Right lung (tissue), 10 donors: ENCODE measurements at places on chromosomes 6 and 20. TPM values are rescaled to one million over a fixed set of nuclear protein-coding genes. Genes with fewer than 3 reads are reported as not detected.

MRPS26 gene
- 70.1 TPM for polyA plus RNA-seq

PGM3 gene
- 73.0 TPM for polyA plus RNA-seq

PPP1R3D gene
- polyA plus RNA-seq, result 5.2 TPM

NFATC2 gene
- polyA plus RNA-seq, result 5.8 TPM

PLCB4 gene
- 14.8 TPM for polyA plus RNA-seq

RNF114 gene
- polyA plus RNA-seq, result 70.2 TPM

BHLHE23 gene
- not detected for polyA plus RNA-seq

DEFB124 gene
- 0.26 TPM for polyA plus RNA-seq

TMEM151B gene
- polyA plus RNA-seq, result 0.94 TPM

NR2E1 gene
- polyA plus RNA-seq, result 0.07 TPM

RNF39 gene
- 0.95 TPM for polyA plus RNA-seq

EMILIN3 gene
- polyA plus RNA-seq, result 2.0 TPM

CALHM6 gene
- 5.5 TPM for polyA plus RNA-seq

GPX5 gene
- polyA plus RNA-seq, result 0.34 TPM

DNA sequence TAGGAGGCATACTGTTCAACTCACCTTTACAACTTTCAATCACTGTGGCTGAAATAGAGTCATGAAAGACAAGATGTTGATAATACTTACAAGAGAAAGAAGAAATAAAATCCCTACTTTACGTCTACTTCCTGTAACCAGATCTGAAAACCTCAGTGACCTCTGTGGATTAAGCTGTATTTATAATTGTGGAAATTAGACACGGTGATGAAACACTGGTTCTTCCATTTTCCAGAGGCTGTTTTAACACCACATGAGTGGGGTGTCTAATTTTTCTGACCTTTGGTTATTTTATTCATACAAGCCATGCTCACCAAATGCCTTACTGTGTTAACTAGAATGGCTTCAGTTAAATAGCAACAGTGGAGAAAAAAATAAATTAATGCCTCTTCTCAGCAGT is 58.5 kb upstream of the HIVEP1 start:
- no peak for DNase-seq

GRCh38 chr6:163356324-163356723 is 58.2 kb upstream of the QKI start:
- no peak for DNase-seq

DNA sequence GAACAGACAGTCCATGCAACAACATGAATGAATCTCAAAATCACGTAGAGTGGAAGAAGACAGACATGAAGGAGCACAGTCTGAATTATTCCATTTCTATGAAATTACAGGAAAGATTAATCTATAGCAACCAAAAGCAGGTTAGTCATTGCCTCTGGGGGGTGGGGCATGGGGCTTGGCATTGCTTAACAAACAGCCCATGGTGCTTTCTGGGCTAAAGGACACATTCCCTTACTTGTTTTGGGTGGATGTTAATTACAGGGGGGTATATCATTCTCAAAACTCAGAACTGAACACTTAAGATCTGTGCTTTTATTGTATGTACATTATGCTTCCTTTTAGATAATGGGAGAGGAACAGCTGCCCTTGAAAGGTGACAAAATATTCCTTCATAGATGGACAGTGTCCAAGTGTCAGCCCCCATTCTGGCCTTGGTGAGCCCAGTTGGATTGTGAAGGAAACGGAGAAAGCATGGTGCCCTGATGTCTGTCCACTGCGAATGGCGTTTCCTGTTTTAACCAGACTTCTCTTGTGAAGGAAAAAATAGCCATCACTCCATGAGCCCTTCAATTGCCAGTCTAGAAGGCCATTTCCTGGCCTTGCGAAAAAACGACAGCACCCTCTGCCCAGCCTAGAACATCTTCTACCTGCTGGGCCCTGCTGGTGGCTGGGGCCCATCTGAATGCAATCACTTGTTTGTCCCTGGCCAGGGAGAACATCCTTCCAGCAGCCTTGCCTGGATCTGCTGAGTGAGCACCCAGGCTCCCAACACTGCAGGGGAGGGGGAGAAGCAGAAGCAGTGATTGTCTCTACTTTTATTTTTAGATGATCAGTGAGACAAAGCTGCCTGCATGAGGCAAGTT is 179.7 kb downstream of the BCAS1 start:
- DNase-seq, result no peak

GRCh38 chr6:115203381-115203780 is 857.3 kb downstream of the FRK start:
- DNase-seq, result no peak

- DNase-seq, result no peak
These were observed 5.7 kb downstream of the MAP3K7 start for GRCh38 chr6:90581146-90581545.

- no peak for DNase-seq
These were observed 10.4 kb upstream of the BPI start for GRCh38 chr20:38293491-38294065.

DNA sequence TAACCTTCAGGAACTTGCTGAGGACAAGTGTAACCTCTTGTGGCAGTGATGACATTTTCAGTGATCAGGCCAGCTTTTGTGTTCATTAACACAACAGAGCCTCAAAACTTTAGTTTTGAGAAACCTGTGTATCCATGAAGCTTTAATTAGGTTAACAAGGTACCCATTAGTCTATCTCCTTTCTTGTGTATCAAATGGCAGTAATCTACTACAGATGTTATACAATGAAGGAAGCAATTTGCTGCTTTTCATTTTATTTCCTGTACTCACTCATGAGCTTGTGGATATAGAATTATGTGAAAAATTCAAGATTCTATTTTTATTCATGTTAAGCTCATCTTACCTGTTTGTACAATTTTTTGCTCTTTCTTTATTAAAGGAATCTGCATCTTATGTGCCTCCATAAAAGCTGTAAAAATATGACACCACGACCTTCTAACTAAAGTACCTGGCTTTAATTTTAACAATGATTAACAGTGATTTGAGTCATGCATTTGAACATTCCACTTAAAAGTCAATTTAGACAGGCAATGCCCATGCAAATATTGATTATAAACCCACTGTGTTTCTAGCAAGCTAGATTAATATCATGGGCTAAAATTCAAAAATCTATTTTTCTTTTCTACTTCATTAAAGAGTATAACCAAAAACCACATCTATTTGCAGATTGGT is 897.3 kb downstream of the KIF16B start:
- DNase-seq, result no peak

- DNase-seq, result no peak
These were observed 18.9 kb downstream of the IFNGR1 start for GRCh38 chr6:137200288-137200687.

- no peak for DNase-seq
These were observed 252.2 kb downstream of the ADGB start for GRCh38 chr6:146850981-146851380.

DNA sequence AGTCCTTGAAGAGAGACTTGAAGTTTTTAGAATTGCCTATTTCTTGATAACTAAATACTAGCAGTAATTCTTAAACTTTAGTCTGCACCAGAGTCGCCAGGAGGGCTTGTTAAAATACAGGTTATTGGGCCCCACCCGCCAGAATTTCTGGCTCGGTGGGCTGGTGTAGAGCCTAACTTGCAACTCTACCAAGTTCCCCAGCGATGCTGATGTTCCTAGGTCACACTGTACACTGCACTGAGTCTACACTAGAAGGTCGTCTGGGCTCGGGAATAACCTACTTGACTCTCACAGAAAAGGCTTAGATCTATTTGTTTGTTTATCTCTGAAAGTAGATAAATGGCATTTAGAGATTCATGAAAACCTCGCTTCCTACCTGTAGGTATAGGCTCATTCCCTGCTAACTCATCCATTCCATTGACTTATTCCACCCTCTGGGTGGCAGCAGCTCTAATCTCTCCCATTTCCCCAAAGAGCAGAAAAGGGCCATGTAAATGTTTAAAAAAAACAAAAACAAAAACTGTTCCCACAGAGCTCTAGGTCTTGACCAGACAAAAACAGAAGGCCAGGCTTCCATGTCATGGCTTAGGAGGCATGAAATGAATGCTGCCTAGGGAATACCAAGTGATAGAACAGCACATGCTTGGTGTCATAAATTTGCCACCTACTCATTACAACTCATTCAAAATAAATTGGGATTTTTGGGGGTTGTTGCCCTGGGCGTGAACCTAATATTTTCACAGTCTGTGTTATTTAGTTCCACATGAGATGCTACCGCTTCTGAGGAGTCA is 292.1 kb downstream of the ADGB start:
- no peak for DNase-seq

- DNase-seq, result peak; percentile 56
These were observed 41.8 kb downstream of the BMP7 start for GRCh38 chr20:57224641-57225138.

DNA sequence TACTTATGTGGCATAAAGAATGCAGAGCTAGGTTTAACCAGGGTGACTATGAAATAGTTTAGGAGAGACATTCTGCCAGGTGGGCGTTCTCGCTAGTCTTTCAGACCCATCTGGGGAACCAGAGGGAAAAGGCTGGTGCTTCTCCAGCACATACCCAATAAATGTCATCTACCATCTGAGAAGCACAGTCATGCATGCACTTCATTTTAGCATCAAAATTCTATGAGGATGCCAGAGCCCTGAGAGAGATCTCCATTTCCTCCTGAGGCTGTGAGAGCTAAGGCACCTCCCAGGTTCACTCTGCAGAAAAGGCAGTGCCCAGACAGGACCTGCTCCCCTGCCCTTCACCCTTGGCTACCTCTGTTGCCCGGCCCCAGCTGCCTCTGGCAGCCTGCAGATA is 231.7 kb upstream of the PRND start:
- DNase-seq, result no peak

GRCh38 chr6:158694913-158695312 is 45.1 kb downstream of the SYTL3 start:
- no peak for DNase-seq

DNA sequence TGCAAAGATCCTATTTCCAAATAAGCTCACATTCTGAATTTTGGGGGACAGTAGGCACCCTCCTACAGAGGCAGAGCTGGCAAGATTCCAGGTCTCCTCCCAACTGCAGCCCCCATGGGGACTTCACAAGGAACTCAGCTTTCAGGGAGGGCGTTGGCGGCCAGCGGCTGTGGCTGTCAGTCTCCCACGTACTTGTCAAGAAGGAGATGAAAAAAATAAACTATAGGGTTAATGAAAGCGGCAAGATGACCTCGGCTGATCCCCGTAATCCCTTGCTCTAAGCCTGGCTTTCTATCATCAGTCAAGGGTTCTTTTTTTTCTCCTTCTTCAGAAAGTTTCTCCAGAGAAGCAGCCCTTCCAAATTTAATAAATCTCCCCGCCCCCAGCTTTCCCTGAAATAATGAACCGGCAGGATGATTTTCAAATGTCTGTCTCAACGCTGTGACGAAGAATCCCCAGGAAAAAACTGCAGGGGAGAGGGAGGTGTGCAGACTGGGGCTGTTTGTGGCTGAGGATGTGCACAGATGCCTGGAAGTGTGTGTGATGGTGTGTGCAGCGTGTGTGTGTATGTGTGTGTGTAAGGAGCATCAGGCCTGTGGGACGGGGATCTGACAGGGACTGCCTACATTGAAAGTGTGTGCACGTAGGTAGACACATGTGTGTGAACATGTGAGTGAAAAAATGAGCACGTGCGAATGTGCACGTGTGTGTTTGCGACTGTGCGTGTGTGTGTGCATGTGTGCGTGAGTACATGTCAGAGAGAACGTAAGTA is 78.7 kb downstream of the SLC2A10 start:
- DNase-seq, result no peak

GRCh38 chr6:39824030-39824926 is 32.1 kb downstream of the DAAM2 start:
- no peak for DNase-seq

DNA sequence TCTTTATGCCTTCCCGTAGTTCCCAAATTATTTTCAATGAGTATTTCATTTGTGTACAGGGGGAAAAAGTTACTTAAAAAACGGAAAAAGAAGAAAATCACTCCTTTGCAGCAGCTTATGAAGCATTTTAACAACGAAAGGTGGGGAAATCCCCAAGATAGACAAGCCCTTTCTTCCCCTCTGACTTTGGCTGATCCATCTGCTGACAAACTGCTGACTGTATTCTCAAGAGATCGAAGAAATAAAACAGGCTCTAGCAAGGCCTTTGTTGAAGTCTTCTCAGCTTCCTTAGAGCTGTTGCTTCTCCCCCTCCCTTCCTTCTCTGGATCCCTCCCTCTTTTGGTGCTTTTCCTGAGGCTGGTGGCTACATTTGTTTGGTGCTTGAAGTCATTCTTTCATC is 325.2 kb downstream of the NRN1 start:
- DNase-seq, result no peak

- DNase-seq, result no peak
These were observed 16.1 kb downstream of the TAF4 start for GRCh38 chr20:62049342-62050165.

DNA sequence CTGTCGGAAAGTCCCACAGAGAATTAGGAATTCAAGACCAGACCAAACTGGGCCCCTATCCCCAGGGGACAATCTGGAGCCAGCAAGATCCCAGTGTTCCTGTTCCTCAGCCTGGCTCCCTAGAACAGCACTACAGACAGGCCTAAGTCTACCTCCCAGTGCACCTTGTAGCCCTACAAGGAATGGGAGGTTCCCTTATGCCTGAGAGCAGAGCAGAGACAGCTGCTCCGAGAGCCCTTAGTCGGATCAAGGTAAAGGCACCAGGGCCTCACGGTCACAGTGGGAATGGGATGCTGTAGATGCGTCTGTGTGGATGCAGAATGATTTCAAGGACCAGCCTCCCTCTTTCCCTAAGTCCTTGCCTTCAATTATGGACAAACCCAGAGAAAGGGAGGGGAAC is 204.5 kb upstream of the STXBP5 start:
- no peak for DNase-seq

- no peak for DNase-seq
These were observed 89.2 kb downstream of the DNAH8 start for GRCh38 chr6:38804358-38804757.

DNA sequence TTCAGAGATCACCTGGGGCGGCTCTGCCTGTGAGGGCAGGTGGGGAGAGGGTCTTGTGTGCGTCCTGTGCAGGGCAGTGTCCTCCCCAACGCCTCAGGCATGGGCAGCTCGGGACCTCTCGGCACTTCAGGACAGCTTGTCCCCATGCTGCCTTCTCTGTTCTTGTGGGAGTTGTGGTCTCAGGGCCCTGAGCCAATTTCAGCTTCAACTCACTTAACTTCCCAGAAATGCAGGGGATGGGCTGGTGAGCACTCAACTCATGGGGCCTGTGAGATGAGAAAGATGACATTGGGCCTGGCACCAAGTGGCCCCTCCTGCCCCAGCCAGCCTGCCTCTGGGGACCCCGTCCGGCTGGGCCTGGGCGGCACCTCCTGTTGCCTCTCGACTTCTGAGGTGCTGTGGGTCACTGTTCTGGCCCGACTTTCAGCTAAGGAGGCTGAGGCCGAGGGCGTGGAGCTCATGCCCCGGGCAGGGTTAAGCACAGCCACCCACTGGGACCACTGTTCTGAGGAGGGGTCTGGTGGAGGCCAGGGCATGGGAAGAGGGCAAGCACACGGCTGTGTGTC is 6.7 kb downstream of the RGS19 start:
- DNase-seq, result no peak

DNA sequence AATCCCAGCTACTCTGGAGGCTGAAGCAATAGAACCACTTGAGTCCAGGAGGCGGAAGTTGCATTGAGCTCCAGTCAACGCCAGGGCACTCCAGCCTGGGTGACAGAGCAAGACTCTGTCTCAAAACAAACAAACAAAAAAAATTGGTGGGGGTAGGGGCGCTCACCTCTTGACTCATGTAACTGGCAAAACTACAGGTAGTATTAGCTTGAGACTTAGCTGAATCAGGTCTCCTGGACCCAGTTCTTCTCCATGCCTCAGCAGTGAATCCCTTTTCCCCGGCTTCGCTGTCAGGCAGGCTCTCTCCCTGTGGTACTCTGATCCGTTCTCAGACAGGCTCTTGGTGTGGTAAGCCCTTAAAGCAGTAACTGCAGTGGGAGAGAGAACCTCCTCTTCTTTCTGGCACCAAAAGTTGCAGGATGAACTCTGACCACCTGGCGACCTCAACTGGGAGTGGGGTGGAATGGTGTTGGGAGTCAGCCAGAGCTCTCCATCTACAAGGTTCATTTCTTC is 12.9 kb downstream of the SLC9A8 start:
- no peak for DNase-seq
